RKO (cell line): ENCODE measurements at places on chromosomes 11 and 22.

DNA sequence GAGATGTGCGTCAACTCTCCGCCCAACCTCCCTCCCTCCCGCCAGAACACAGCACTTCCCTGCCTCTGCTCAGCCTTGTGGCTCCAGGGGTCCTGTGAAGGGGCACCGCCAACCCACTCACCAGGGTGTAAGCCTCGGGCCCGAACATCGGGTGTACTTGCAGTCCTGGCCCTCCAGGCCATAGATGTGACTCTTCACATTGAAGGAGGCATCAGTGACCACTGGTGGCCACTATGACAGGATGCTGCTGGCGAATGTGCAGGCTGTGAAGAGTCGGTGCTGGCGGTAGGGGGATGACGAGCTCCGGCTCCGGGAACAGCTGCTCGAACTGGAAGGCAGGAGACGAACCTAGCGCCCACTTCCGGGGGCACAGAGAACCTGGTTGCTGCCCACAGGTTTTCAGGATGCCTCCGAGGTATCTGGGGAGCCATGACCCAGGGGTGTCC lies 97.4 kb downstream of the MED15 start:
- no peak for DNase-seq

DNA sequence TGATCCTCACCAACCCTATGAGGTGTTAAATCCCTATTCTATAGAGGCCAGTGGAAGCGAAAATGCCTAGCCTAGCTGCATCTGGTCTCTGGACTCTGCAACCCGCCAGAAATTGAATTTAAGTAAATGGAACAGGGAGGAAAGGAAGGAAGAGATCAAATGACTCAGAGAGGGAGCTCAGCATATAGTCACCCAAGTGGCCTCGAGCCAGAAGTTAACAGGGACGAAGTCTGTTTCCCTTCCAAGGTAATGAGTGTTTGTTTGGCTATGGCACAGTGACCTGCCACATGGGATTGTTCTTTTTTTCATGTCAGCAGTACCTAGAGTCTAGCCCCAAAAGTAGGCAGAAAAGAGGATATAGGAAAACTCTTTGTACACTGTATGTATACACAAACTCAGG lies 66.3 kb downstream of the PAK1 start:
- peak; percentile 95 for DNase-seq

- no peak for DNase-seq
Measured at GRCh38 chr11:106794058-106794457, 224.2 kb downstream of the GUCY1A2 start.

- DNase-seq = no peak
Measured at GRCh38 chr11:96230686-96231085, 112.3 kb downstream of the MAML2 start.

DNA sequence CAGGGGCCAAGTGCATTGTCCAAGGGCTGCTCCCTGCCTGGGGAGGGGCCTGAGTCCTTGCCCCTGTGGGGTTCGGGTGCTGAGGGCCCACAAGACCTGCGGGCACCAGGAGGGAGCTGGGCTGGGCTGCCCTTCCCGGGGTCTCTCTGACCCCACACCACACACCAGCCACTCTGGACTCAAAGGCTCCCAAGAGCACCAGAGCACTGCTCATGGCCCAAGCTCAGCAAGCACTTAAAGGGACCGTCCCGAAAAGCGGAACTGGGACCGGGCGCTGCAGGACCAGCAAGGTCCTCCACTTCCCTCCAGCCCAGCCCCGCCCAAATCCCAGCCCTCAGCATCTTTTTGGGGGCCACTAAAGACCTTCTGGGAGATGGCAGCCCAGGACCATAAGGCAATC lies 5.3 kb downstream of the LSP1 start:
- DNase-seq = no peak

DNA sequence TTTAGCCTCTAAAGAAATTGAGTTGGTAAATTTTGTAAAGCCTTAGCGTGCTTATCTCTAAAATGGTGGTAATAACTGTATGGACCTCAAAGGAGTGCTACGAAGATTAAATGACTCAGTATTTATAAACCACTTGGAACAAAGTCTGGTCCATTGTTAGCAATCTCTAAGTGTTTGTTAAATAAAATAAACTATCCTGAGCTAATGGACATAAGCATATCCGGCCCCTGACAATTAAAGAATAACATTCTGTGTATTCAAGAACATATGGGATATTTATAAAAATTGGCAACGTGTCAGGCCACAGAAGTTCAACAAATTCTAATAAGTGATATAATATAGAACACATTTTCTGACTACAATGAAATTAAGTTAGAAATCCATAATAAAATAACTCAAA lies 71.0 kb downstream of the MYEOV start:
- no peak for DNase-seq

DNA sequence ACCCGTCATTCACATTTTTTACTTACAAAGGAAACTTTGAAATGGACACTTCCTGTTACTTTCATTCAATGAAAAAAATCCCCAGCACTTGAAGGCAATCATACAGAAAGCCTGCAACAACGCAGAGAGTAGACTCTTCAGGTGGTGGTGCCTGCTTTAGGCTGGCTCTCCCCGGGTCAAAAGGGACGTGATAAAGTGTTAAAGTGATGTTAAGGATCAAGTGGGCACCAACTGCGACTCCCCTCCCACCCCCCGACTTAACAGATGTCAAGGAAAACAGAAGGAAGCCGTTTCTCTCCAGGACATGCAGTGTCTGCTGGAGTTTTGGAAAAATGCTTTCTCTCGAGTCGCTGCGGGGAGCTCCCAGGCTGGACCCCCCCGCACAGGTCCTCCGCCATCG lies 414 bp upstream of the PNPLA3 start:
- no peak for DNase-seq

DNA sequence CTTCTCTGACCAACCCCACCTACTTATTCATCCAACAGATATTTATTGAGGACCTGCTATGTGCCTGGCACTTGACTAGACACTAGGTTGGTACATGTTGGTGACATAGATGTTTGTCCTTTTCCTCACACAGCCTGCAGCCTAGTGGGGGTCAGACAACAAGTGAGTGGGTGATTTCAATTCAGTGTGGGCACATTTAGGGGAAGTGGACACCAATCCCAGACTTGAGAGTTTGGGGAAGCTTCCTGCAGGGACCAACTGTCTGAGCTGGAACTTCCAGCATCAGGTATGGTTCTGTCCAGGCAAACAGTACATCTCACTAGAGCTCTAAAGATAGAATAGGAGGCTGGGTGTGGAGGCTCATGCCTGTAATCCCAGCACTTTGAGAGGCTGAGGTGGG lies 5.8 kb upstream of the BCL9L start:
- no peak for DNase-seq

GRCh38 chr22:20137671-20138416 lies 6.2 kb downstream of the ZDHHC8 start:
- DNase-seq = no peak

DNA sequence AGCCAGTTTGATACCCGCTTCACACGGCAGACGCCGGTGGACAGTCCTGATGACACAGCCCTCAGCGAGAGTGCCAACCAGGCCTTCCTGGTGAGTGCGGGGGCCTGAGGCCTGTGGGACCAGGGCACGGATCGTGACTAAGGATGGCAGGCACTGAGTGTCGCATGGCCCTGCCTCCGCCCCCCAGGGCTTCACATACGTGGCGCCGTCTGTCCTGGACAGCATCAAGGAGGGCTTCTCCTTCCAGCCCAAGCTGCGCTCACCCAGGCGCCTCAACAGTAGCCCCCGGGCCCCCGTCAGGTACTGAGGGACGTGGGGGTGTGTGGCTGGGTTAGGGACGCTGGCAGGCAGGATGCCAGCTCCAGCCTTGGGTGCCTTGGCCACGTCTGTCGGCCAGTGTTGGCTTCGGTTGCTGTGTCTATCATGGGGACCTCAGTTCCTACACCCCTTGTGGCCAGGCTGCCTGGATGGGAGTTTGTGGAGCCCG lies 3.0 kb downstream of the PTPRCAP start:
- no peak for DNase-seq

GRCh38 chr11:44065841-44066731 lies at the start of gene ACCS:
ACCS (plus strand) TSS chr11:44066270; CDS start chr11:44067628, 1,358 bp downstream.
- DNase-seq = peak; percentile 94

- no peak for DNase-seq
Measured at GRCh38 chr11:13114566-13115379, 105.7 kb downstream of the RASSF10 start.

- no peak for DNase-seq
Measured at GRCh38 chr11:122440811-122441665, 214.5 kb upstream of the UBASH3B start.

DNA sequence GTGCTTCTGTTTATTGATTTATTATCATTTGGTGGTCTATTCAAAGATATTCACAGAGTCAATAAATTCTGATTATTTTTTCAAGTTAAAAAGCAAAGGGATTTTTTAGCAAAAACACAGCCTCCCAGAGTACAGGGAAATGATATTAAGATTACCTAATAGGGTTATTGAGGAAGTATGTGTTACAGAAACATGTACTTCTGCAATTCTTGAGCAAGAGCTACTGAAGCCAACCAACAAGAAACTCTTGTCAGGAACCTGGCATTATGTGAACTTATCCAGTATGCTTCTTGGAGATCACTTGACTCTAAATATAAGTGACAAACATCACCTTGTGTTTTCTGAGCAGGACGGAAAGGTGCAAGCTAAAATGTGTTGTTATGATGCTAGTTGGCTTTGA lies 42.0 kb upstream of the CARD18 start:
- no peak for DNase-seq

DNA sequence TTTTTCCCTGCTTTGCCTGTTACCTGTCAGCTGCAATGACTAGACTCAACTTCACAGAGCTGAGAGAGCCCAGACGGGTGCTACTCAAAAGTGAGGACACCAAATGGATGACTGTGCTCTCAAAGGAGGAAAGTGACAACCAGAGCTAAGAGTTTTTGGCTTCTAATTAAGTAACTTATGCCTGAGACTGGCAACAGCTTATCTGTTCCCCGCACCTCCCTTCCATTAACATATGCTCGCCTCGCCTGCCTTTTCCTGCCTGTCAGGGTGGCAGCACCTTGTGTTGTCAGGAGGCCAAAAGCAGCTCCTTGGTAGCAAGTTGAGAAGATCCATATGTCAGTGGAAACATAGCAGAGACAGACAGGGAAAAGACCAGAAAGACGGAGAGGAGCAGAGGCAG lies 573.9 kb upstream of the KIRREL3 start:
- DNase-seq = no peak

GRCh38 chr22:18984564-18984963 lies 48.5 kb upstream of the PRODH start:
- no peak for DNase-seq

DNA sequence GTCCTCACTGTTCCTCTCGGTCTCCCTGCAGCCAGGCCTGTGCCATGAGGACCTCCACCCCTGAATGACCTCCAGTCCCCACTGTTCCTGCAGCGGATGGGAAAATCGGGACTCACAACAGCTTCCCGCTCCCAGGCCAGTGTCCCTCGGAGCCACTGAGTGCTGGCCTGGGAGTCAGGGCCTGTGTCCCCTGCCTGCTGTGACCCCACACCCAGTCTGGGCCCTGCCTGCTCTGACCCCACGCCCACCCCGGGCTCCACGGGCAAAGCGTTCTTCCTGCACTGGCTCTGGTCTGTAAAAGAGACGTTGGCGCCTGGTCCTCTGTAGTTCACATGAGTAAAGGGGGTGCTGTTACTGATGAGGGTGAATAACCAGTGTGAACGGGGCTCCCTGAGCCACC lies 73.0 kb upstream of the SHISAL1 start:
- no peak for DNase-seq

- DNase-seq = no peak
Measured at GRCh38 chr11:30635401-30635989, 49.3 kb upstream of the MPPED2 start.

- DNase-seq = peak; percentile 34
Measured at GRCh38 chr11:44634401-44635281, 69.2 kb downstream of the CD82 start.

GRCh38 chr11:13826505-13827278 lies 135.8 kb upstream of the SPON1 start:
- peak; percentile 16 for DNase-seq

DNA sequence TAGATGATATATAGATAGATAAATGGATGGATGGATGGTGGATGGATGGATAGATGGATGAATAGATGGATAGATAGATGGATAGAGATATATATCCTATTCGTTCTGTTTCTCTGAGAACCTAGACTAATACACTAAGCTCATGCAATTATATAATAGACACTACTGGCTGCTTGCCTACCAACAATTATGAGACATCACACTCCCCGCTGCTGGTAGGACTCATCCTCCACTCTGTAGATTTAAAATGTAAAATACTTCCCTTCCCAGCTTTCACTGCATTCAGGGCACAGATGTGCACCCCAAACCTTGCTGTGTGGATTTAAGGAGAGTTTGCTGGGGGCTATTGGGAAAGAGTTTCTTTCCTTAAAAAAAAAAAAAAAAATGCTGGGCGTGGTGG lies 28.3 kb upstream of the RCN1 start:
- no peak for DNase-seq

DNA sequence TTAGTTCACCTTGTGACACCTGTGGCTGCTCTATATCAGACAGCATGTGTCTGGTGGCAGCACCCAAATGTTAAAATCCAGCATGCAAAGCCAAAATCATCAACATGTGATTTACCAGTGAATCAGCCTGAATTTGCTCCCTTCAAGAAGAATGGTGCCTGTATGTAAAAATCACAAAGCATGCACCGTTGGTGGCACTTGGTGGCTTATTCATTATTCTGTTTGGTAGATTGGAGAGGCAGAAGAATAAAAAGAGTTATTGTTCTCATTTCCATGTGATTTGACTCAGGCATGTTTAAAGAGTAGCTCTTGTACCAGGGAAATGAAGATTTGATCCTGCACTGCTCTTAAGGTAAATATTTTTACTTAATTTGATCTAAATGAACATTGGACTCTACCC lies 143.9 kb upstream of the MPPED2 start:
- DNase-seq = no peak

- DNase-seq = no peak
Measured at GRCh38 chr11:15483205-15483604, 368.5 kb downstream of the INSC start.

DNA sequence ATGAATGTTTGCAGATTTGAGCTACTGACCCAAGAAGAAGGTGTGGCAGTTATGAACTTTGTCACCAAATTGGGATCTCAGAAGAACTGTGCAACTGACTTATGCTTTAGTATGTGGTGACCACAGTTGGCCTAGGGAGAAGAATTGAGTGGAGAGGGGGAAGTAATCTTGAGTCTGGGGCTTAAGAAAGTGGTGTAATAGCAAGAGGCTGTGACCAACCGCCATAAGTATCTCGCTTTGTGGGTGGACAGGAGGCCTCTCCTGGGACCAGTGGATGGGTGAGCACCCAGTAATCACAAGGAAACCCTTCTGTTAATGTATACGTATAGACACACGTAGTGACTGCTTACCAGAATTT lies 12.7 kb upstream of the IL10RA start:
- no peak for DNase-seq

- no peak for DNase-seq
Measured at GRCh38 chr11:64372802-64373597, 14.0 kb downstream of the RPS6KA4 start.

- no peak for DNase-seq
Measured at GRCh38 chr22:37007651-37008050, 11.6 kb downstream of the TST start.
